ENCODE measurements at places on chromosomes 2 and 18.
A peak's percentile ranks its signal among the peaks of the same experiment; 100 is the strongest.

GRCh38 chr2:231343006-231343710 lies 52.4 kb upstream of the B3GNT7 start:
- DNase-seq = no peak

DNA sequence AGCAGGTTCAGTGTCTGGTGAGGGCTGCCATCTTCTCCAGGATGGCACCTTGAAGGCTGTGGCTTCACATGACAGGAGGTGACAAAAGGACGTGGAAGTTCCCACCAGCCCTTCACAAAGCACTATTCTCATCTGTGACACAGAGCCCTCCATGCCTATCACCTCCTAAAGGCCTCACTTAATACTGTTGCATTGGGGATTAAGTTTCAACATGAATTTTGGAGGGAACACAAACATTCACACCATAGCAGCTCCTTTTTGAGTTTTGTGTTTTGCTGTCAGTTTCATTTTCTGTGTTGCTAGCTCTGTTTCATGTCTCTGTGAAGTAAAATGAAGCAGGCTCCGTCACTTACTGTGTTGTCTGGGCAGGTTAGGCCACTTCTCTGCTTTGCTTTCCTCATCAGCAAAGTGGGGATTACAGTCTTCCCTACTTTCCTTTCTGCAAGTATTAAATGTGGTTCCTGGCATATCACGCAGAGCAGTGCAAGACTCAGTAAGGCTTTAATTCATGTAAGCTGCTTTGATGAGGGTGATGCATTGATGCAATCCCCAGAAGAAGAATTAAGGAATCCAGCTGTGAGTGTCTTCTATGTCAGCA lies 31.6 kb downstream of the LIMS1 start:
- no peak for DNase-seq

DNA sequence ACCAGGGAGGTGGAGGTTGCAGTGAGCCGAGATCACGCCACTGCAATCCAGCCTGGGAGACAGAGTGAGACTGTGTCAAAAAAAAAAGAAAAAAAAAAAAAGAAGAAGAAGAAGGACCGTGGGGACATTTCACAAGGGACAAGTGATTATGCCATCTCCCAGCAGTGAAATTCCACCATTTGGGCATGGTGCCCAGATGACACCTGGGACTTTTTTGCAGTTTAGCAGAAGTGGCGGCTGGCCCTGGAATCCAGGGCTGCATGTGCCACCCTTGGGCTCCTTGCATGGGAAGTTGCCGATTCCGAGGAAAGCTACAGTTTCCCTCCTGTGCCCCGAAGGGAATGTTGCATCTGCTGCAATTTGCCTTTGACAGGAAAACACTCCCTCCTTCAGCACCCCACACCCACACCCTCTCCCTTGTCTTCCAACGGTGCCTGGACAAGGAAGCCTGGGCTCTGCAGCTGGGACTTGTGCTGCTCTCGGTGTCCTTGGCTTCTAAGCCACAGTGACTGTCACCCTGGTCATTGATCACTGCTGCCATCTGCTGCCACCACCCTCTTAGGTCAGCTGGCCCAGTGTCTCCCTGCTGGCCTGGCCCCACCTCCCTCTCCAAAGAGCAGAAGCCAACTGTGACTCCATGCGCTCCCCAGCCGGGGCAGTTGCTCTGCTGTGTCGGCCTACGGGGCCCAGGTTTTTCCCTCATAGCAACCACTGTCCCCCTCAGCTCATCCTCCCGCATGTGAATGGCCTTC lies 56.4 kb upstream of the LRRC30 start:
- DNase-seq = peak; percentile 19

DNA sequence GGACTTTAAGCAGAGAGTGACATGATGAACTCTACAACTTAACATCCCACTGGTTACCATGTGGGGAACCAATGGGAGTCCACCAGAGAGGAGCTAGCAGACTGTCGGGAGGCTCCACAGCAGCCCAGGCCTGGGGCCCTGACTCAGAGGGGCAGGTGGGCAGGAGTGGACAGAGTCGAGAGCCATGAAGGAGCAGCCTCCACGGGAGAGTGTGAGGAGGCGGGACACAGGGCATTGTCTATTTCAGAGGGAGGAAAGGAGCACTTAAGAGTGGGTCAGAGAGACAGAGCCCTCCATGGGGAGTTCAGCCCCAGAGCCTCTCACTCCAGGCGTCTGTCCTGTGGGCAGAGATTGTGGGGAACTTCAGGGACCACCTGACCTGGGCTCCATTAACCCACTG lies 118.7 kb downstream of the CYP26B1 start:
- no peak for DNase-seq

DNA sequence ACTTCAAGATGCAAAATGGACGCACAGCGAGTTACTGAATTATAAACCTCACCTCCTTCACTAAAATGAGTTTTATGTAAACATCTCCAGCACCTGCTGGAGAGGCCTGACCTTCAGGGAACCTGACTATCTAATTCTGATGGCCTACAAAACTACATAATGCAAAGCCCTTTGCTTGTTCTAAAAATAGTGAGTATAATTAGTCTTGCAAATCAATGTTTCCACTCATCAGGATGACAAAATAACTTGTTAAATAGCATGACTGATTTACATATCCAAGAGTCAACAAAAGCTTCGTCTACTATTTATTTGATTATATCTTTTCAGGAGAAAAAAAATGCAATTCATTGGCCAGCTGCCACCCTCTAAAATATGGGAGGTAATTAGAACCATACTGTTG lies 326.3 kb upstream of the MC4R start:
- DNase-seq = no peak

DNA sequence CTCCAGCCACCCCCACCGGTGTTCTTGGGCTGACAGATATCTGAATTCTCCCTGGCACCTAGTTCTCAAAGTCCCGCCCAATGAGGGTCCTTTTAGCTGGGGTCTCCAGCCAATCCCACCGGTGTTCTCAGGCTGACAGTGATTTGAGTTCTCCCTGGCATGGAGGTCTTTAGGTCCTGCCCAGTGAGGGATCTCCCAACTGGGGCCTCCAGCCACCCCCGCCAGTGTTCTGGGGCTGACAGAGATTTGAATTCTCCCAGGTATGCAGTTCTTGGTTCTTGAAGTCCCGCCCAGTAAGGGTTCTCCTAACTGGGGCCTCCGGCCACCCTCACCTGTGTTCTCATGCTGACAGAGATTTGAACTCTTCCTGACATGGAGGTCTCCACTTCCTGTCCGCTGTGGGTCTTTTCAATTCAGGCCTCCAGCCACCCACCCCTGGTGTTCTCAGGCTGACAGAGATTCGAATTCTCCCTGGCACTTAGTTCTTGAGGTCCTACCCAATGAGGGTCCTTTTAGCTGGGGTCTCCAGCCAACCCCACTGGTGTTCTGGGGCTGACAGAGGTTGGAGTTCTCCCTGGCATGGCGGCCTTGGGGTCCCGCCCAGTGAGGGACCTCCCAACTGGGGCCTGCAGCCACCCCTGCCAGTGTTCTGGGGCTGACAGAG lies 154.6 kb downstream of the ANKRD36 start:
- no peak for DNase-seq

GRCh38 chr2:46655551-46656436 lies 176.4 kb downstream of the TMEM247 start:
- DNase-seq = no peak

DNA sequence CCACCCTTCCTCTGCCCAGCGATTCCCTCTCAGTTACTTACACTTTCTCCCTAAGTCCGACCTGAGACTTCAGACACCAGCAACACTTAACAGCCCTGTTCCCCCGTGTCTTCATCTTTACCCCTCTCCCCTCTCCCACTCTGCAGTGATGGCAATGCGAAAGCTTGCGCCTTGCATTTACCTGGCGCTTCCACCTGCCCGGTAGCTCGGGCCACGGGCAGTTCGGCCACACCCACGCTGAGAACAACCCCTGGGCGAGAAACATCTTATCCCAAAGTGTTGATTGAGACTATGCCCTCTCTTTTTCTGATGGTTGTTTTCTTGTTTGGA lies 558 bp downstream of the DNAJC10 start:
- DNase-seq = no peak
